ENCODE measurements at places on chromosomes 3 and 15. TPM values are rescaled to one million over a fixed set of nuclear protein-coding genes. Genes with fewer than 3 reads are reported as not detected.

GRCh38 chr3:64042952-64043351 lies 19.7 kb upstream of the PSMD6 start:
- DNase-seq = no peak

DNA sequence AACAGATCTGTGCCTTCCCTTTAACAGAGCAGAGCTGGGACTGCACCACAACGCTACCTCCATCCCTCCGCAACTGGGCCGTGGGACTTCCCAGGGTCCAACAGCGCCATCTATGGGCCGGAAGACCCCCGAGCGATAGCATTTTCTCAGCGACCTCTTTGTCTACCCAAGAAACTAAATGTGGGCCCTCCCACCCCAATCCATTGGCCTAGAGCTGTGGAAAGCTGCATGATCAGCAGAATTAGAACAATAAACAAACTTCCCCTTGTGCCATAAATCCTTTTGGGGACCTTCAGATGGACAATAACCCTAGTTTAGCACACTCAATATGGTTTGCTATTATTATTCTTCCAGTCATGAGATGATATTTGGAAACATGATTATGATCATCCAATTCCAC lies 74.8 kb upstream of the NTRK3 start:
- DNase-seq = no peak

DNA sequence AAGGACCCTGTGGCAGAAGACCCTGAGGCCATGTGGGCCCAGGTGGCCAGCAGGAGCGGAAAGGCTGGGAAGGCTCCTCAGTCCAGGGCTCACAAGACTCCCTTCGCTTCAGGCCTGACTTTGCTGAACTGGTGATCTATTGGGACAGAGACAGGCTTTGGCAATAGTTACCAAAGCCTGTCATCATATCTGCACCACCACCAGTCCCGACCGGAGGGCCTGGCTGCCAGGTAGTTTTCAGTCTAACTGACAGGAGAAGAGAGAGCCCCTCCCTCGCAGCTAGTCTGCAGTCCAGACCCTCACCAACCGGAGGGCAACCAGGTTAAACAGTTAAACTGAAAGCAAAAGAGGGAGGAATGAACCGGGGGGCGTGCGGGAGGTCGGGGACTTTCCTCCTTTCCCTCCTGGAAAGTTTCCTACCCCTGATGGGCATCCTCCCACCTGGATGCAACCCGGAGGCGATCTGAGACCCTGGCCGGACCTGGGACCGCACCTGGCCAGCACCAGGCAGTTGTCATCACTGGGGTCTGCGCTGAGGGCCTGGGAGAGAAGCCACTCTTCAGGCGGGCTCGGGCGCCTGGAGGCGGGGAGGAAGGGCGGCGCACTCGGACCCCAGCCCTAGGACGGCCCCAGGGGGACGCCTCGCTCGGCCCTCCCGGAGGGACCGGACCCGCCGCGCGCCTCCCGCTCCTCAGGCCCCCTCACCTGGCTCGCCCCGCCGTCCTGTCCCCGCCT lies 435 bp downstream of the RAB27A start:
- DNase-seq = peak; percentile 39

Gene ZSCAN29
- total RNA-seq = 26.2 TPM

All from prostate gland (tissue), 2 donors.